Esophagus muscularis mucosa (tissue), 4 donors: ENCODE measurements at places on chromosomes 1 and 21.

GRCh38 chr1:212254853-212255363, 30.3 kb upstream of the PPP2R5A start:
- DNase-seq = peak; percentile 19

- no peak for DNase-seq
These were observed 180.5 kb downstream of the OLFM3 start for GRCh38 chr1:101816262-101816661.

DNA sequence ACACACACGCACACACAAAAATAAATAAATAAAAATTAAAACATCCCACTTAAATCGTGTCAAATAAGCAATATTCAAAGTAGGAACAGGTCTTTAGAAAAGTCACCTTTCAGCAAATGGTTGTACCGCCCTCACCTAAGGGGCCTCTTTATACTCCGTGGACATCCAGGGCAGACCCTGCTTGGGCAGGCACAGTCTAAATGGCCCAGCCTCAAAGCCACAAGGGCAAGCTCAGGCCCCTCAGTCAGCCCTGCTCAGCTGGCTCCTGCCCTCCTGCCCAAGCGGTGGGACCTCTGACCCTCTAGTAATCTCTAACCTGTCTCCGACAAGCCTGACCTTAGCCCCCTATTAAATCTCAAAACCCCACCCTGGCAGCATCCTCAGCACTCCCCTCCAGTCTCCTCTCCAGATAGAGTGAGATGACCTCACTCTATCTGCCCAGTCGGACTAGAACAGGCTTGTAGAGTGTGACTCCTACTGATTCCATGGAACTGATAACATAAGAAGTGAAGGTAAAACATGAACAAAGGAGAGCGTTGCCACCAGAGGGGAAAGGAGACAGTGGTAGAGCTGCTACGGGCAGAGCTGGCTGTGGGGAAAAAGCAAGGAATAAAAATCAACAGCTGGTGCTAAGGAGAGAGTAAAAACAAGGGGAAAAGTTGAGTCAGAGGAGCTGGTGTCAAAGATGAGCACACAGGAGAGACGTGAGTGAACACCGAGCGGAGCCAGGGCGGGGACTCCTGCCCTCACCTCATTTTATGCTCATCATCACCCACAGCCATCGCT, 36.0 kb downstream of the SIPA1L2 start:
- peak; percentile 70 for DNase-seq

- no peak for DNase-seq
These were observed 9.6 kb upstream of the ECE1 start for GRCh38 chr1:21299780-21300395.

GRCh38 chr1:221782970-221783369, 41.1 kb upstream of the DUSP10 start:
- DNase-seq = no peak

DNA sequence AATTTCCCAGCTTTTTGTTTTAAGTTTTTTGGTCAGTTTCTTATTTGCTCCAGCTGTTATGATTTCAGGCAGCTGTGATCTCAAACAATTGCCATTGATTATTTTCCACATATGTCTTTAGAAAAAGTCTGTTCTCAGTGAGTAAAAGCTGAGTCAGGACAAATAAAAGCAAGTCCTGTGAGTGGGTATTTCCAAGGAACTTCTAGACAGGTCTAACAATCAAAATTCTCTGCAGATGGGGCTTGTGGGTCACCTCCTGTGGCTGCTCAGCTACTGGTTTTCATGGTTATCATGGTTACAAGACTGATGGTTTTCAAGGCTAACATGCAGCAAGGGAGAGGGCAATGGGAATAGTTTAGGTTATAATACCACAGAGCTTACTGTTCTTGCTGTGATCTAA, 585.7 kb downstream of the LMO4 start:
- DNase-seq = no peak

DNA sequence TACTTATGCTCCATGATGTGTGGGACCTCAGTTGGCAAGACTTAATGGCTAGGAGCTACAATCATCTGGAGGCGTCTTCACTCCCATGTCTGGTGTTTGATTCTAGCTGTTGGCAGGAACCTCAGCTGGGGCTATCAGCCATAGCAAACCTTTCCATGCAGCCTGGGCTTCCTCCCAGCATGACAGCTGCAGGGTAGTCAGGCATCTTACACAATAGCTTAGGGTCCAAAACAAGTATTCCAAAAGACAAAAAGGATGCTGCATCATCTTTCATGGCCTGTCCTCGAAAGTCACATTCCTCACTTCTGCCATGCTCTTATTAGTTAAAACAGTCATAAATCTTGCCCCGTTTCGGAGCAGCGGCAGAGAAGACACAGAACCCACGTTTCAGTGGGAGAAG, 90.9 kb downstream of the LRRC8C start:
- DNase-seq = no peak

- no peak for DNase-seq
These were observed 109.5 kb downstream of the PSMG1 start for GRCh38 chr21:39073717-39074116.

DNA sequence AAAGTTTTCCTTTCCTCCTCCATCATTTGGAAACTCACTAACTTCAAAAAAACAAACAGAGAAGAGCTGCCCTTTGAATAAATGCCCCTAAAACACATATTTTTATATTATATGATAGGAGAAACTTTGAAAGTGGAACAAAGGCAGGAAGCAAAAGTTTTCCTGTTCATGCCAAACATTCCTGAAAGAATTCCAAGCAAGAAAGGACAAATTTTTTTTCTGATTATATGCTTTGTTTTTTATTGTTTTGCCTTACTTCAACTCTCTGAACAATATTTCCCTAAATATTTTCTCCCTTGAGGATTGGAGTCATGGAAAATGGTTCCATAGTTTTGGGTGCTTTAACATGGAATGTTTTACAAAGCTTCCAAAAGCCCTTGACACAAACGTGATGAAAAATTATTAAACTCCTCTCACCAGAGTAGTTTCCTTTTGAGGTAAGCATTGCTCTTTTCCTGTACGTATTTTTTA, 638.5 kb upstream of the CAMK1G start:
- no peak for DNase-seq

GRCh38 chr1:244128591-244129383, 77.7 kb downstream of the ZBTB18 start:
- no peak for DNase-seq

DNA sequence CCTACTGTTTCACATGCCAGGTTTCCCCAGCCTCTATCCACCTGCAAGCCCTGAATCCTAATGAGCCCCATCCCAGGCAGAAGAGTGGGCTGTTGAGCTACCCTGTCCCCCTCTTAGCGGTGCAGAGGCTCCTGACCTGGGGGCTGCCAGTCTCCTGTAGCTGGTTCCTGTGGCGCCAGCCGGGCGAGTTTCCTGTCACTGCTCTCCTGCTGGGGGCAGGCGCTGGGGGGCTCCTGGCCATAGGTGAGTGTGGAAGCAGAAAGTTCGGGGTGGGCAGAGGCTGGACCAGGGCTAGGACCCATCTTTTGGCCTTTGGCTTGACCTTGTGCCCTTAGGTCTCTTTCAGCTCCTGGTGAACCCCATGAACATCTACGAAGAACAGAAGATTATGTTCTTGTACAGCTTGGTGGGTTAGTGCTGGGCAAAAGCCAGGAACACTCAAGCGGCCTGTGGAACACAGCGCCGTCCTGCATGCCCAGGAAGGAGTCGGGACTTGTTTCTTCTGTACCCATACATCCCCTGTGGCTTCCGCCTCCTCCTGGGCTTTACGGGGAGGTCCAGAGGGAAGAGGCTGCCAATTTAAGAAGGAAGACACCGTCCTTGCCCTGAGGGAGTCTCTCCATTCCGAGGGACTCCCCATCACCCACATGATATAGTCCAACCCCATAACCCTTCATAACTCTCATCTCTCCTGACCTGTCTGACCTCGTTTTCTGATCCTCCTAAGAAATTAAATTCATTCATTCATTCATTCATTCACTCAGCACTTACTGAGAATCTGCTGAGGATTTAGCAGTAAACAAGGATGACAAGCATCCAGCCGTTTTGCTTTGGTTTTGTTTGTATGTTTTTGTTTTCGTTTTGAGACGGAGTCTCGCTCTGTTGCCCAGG, 939 bp downstream of the DCST1 start:
- DNase-seq = no peak

- no peak for DNase-seq
These were observed 17.6 kb upstream of the RGS1 start for GRCh38 chr1:192557841-192558595.

DNA sequence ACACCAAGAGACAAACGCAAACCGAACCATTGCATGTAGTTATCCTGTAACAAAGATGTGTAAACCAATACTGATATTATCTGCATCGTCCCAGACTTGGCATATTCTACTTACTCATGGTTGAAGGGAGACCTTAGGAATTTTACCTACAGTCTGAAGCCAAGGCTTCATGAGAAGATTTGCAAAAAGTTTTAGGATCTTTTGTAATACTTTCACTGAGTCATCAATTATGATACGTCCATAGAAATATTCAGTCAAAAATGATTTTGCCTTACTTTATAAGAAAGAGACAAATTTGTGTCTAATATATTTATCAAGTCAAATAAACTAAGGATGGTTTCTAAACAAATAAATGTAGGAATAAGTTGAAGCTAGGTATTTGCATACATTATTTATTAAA, 1176.1 kb upstream of the ADGRL2 start:
- no peak for DNase-seq

GRCh38 chr1:63592536-63593302, 492 bp upstream of the PGM1 start:
- no peak for DNase-seq

DNA sequence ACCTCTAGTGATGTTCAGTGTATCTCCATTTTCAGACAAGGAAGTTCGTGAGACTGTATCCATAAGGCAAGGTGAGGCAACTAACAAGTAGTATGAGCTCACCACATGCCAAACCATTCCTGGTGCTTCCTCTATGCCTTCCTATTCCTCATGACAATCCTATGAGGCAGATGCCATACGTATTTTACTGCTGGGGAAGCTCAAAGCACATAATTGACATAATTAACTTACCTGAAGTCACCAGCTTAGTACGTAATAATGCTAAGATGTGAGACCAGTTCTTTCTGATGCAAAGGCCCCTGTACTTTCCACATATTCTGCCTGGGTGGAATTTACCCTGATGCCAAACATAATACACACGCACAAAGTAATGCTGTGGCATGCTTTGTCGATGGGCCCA, 83.6 kb upstream of the NFIA start:
- no peak for DNase-seq

- no peak for DNase-seq
These were observed 131.9 kb upstream of the LYPLAL1 start for GRCh38 chr1:219041818-219042217.

DNA sequence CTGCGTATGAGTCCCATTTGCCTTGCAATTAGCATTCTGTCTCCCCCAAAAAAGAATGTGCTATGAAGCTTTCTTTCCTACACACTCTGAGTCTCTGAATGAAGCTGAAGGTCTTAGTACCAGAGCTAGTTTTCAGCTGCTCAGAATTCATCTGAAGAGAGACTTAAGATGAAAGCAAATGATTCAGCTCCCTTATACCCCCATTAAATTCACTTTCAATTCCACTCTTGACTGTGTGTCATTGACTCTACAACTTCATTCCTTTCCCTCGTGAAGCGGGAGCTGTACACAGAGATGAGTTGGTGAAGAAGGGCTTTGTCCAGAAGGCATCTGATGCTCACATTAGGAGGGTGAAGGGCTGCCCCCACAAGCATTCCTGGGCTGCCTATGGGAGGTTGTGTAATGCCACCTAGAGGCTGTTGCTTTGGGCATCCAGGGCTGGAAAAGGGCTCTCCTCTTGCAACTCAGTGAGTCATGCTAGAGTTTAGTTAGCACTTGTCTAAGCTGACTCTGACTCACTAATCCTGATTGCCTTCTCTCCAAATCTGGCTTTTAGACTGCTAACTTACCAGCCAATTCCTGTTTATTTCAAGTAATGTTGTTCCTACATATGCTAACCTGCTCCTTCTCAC, 1.8 kb downstream of the SPRR1B start:
- no peak for DNase-seq

DNA sequence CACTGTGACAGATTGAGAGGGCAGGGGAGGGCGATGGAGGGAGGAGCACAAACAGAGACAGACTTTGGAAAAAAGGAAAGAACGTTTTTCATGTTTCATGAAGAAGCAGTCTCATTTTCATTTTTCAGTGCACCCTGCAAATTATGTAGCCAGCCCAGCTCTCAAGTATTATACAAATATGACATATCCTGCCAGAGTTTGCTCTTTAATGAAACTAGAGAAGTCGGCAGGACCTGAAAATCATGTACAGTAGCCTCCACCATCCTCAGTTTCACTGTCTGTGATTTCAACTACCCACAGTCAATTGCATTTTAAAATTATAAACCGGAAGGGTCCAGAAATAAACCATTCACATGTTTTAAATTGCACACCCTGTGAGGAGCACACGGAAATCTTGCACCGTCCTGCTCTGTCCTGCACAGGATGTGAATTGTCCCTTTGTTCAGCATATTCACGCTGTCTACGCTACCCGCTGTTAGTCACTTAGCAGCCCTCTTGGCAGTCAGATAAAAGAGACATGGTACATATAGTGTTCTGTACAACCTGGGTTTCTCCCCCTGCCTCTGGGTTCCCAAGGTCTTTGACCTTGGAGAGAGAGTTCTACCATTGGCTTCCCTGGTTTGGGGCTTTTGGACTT, 13.6 kb upstream of the ADARB1 start:
- DNase-seq = no peak

- no peak for DNase-seq
These were observed 125.2 kb downstream of the ZNF648 start for GRCh38 chr1:181936269-181936668.

- DNase-seq = no peak
These were observed 272.5 kb downstream of the RRAGC start for GRCh38 chr1:38586993-38587646.

DNA sequence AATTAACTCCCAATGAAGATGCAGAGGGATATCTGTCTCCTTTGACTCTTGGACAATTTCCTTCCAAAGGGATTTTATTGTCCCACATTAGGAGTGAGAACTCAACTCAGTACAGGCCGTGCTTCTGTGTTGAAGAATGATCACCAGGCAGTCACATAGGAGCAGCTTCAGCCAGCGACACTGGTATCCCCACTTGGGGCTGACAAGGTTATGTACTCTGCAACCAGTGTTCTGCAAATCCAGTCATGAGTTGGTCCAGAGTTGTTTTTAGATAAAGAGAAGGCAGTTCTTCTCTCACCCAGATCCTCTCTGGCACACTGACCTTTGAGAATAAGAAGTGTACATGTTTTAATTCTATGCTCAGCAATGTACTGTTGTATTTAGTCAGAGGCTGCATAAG, 415.8 kb downstream of the SETD4 start:
- DNase-seq = peak; percentile 34

DNA sequence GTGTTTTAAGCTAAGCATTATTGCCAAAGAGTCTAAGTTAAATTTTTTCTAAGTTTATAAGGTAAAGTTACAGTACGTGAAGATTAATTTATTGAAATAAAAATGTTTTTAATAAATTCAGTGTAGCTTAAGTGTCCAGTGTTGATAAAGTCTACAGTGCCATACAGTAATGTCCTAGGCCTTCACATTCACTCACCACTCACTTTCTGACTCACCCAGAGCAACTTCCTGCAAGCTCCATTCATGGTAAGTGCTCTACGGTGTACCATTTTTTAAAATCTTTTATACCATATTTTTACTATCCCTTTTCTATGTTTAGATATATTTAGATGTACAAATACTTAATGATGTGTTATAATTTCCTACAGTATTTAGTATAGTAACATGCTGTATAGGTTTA, 173.2 kb downstream of the CACNA1E start:
- no peak for DNase-seq
